Progenitor cell of endocrine pancreas (in vitro differentiated cells): ENCODE measurements at places on chromosomes 5 and 9.

- no peak for DNase-seq
These were observed 59.2 kb downstream of the MEGF9 start for GRCh38 chr9:120655005-120655622.

DNA sequence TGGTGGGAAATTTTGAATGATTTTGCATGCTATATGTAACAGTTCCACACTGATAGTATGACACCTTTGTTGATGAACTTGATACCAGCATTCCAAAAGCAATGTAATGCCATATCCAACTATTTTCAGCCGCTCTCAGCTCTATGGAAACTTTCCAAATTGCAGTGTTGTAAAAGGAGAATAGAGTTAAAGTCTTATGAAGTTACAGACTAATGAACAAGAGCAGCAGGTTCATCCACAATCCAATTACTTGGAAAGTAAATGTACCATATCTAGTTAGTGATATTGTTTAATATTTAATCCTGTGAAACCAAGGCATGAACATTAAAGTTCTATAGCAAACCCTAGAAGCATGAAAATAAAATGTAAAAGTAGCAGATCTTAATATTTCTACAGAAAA lies 418.2 kb downstream of the TUSC1 start:
- DNase-seq = no peak

DNA sequence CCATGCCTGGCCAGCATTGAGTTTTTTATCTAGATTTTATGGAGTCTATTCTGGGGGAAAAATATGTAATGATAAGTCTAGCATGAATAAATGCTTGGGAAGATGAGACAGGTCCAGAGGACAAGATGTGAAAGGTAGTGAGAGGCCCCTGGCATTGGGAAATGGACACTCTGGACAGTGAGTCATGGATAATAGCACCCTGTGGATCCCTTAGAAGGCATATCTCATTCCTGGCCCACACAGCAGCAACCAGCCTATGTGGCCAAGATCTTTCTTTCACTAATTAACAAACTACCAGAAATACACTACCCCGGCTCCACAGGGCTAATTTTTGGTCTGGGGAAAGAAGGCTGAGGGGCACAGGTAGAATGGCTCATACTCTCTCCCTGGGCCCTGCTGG lies 356.1 kb downstream of the TRIM32 start:
- DNase-seq = no peak

- no peak for DNase-seq
These were observed 176.6 kb downstream of the CACNA1B start for GRCh38 chr9:138053996-138054752.

GRCh38 chr5:63613442-63613841 lies 348.8 kb downstream of the HTR1A start:
- DNase-seq = no peak

GRCh38 chr9:93978551-93978950 lies 23.4 kb upstream of the BARX1 start:
- DNase-seq = no peak

- no peak for DNase-seq
These were observed 89.6 kb upstream of the LRRTM2 start for GRCh38 chr5:138964647-138965201.

DNA sequence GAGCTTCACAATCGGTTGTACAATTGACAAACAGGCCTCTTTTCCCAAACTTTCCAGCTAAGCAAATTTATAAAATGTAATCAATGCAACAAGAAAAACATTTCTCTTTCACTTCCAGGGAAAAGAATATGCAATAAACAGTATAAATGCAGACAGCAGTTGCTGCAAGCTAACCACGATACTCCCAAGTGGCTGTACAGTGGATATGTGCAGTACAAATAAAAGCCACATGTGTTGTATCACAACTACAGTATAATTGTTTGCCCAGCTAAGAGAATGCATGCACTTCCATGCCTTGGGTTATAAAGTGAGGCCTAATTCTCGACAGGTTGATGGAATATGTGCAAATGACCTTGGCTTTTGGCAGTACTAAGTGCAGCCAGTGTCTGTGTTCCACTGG lies 16.7 kb upstream of the PDCL start:
- no peak for DNase-seq

DNA sequence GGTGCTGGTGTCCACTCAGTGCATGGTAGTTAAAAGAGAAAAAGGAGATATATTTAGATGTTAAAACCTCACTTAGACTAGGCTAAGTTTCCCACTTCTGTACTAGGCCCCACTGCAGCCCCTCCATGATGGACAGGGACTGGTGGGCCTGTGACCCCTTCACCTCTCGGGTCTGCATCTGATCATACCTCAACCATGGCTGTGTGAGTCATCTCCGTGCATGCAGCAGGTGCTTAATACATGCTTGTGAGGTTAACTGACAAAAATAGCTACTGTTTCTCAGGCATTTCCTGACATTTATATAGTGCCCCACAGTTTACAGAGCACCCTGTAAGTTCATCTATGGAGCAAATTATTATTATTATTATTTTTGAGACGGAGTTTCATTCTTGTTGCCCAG lies 8.4 kb upstream of the URM1 start:
- DNase-seq = no peak

- no peak for DNase-seq
These were observed 63.2 kb downstream of the MEGF10 start for GRCh38 chr5:127353796-127354195.

DNA sequence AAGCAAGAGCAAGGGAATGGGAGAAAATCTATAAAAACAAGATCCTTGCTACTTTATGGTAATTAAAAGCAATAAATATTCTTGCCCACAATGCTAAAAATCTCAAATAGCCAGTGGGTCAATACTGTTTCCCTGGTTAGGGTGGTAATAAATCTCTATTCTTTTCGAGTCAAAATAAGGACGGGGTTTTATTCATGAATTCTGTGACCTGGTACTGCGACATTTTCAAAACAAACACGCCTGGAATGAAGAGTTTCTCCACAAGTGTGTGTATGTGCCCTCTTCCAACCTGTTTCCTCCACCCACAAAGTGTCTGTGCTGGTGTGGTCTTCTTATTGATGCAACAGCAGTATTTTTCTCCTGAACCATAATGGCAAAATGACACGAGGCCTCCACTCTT lies 358.8 kb upstream of the BRINP1 start:
- no peak for DNase-seq

DNA sequence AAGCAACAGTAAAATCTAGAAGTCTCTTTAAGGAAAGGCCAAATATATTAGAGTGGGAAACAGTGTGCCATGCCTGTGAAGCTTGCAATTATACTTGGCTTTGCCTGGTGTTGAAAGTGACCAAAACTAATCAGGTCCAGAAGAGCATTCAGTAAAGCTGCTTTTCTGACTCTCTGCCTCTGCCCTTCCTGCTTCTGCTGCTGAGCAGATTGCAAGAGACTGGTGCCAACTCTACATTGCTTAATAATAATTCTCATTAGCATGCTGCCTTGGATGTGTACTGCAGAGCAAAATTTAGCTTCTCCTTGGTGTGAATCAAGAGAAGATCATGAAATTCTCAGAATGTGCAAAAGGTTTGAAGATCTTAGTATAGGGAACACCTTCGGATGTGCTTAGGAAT lies 120.4 kb upstream of the RFX3 start:
- DNase-seq = no peak

DNA sequence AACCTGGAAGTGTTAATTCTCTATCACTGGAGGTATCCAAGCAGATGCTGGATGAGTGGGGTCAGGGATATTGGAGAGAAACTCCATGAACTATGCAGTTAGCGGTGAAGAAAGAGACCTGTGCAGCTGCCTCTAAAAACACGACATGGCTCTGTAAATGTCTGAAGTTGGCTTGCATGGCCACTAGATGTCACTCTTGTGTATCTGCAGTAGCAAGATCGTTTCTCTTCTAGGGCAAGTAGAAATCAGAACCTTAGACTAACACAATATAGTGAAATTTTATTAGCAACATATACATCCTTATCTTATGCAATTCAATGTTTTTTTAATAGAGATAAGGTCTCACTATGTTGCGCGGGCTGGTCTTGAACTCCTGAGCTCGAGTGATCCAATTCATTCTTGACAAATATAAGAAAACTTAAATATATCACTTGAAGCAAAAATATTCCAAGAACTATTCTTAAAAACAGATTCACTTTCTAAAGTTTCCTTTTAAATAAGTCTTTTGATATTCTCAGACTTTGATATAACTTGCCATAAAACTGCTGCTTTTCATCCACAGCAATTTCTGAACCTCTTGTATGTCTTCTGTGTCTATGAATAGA lies 2.9 kb downstream of the OR2S2 start:
- no peak for DNase-seq

DNA sequence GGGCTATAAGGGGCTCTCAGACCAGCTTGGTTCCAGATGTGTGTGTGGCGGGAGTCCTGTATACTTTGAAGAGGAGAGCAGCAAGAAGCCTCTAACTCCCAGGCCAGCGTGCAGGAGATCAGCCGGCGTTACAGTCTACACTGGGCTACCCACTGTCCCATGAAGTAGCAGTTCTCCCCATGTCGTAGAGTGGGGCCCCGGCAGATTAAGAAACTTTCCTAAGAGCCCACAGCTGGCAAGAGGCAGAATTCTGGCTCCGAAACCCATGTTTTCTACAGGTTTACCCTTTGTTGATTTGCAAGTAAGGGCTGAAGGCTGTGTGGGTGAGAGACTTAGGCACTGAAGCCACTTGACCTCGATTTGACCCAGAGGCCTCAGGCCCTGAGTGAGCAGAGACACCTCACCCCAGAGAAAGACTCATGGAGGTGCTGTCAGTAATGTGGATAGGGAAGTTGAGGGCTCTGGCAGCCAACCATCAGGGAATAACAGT lies 881 bp upstream of the B4GALT1 start:
- DNase-seq = no peak

- no peak for DNase-seq
These were observed 24.8 kb downstream of the PCSK1 start for GRCh38 chr5:96408210-96408777.

- no peak for DNase-seq
These were observed 379.7 kb downstream of the PSAT1 start for GRCh38 chr9:78676623-78677022.

- no peak for DNase-seq
These were observed 29.4 kb downstream of the ARHGEF37 start for GRCh38 chr5:149610589-149611255.

DNA sequence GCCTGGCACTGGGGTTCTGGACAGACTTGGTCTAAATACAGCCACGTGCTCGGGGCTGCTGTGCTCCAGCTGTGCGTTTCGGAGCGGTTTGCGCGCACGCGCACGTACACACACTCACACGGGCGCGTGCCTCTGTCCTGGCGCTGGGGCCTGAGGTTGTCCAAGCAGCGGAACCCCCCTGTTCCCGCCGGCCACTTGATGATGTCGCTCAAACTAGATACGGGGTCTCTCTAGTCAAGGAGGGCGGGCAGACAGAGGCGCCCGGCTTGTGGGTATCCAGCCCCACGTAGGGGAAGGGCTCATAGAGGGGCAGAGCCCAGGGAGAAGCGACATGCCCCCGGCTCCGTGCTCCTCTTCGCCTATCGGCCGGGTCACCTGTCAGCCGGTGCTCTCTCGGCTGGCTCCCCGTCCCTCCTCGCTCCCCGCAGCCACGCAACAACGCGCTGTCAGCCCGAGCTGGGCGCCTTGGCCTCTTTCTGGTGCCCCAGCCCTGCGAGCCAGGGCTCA lies 8.9 kb downstream of the NR2F1-AS1 start:
- DNase-seq = no peak

DNA sequence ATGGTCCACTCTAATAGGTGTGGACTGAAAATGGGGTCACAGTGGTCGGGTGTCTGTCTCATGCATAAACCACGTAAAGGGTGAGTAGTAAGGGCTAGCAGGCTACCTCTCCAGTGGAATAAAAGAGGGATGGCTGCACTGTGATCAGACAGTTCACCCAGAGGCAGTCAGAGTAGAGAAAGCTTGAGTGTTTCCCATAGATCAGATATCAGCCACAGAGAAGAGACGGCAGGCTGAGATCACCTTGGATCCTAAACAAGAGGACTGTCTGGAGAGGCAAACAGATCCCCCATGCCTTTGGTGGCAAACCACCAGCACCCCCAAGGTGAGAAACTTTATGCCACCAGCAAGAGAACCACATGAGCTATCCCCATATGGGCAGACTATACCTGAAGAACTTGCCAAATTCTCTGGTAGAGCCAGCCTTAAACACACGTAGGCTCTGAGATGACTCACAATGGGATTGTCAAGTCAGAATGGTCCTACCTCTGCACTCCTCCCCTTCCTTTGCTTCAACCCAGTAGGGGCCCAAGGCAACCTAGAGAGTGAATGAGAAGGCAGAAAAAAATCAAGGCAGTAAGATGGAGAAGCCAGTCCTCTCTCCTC lies 205.2 kb upstream of the MAP3K1 start:
- DNase-seq = no peak

GRCh38 chr5:134550271-134551214 lies 25.1 kb downstream of the JADE2 start:
- DNase-seq = no peak

GRCh38 chr9:16485160-16485559 lies 385.3 kb downstream of the BNC2 start:
- DNase-seq = no peak

- DNase-seq = no peak
These were observed 187.6 kb downstream of the GADD45G start for GRCh38 chr9:89792189-89793123.

- no peak for DNase-seq
These were observed 4.1 kb upstream of the CCDC69 start for GRCh38 chr5:151227918-151228447.

GRCh38 chr9:88828492-88828974 lies 162.7 kb upstream of the S1PR3 start:
- no peak for DNase-seq

- DNase-seq = no peak
These were observed 25.0 kb downstream of the LMNB1 start for GRCh38 chr5:126801992-126802294.

DNA sequence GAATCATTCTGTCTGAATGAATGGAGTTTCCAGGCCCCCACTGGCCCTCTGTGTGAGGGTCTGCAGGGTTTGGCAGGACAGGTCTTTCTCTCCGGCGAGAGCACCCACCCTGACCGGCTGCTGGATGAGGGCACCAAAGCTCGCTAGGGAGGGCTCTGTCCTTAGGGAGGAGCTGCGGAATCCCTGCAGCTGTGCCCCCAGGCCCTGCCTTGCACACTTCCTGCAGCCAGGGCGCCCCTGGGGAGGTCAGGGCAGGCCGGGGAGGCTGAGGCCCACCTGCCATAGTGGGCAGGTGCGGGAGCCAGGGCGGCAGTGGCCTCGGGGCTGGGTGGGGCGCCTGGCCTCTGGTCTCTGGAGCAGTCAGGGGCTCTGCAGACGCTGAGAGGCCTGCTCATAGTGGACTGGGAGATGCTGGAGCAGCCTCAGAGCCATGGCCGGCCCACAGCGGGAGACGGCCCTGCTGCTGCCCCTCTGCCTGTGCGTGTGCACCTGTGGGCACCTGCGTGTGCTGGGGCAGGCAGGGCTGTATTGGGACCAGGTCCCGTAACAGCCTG lies 36.1 kb downstream of the EXOC3 start:
- no peak for DNase-seq

DNA sequence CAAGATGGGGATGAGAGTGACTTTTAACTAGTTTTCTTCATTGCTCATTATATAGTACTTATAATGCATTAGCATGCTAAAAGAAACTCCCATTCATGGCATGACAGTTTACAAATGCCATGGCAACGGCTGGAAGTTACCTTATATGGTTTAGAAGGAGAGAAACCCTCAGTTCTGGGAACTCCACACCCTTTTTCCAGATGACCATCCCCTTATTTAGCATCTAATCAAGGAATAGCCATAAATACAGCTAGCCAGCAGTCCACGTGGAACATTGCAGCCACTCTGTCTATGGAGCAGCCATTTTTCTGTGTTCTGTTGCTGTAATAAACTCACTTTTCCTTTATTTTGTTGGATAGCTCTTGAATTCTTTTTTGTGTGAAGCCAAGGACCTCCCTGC lies 1137.8 kb downstream of the CDH18 start:
- no peak for DNase-seq

- DNase-seq = no peak
These were observed 28.5 kb upstream of the AKNA start for GRCh38 chr9:114416290-114416689.
